ENCODE measurements at places on chromosomes 3 and 15. TPM values are rescaled to one million over a fixed set of nuclear protein-coding genes. Genes with fewer than 3 reads are reported as not detected.
A peak's percentile ranks its signal among the peaks of the same experiment; 100 is the strongest.

DNA sequence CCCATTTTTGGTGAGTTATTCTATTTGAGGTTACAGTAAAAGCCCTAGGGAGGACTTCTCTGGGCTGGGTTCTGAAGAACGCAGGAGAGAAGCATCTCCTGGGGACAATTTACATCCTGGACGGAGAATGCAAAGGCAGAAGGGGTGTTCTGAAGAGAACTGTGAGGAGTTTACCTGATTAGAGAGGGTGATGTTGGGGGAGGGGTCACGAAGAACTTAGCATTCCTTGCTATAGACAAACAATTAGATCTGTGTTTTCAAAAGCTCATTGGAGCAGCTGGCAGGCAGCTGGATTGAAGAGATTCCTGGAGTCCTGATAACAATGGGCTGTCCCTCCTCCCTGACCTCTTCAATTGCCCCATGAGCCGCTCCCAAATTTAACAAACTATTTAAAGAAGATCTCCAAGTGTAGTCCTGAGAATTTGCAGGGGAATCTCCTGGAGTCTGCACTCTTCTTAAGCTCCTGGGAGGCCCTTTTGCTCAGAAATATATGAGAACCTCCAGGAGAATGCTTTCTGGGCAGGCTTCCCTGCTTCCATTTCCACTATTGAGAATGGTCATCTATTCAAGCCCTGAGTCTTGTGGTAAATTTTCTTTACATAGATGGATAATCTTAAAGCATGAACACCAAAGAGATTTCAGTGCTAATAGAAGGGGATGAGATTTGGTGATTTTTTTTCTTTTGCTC lies 55.3 kb downstream of the ARHGAP31 start:
- no peak for DNase-seq

DNA sequence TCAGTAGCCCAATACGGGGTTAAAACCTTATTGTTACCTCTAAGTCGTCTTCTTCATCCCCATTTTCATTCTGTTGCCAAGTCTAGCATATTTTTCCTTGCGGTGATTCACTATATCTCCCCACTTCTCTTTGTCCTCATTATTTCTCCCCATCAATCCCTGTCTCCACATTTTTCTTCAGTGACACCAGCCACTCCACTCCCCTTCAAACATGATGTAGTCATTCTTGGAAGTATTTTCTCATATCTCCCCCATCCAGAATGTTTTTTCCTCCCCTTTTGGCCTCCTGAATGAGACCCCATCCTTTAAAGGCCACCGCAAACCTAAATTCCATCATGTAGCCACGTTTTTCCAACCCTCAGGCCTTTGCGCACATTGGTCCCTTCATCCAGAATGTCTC lies 105.9 kb downstream of the TOP2B start:
- no peak for DNase-seq

- DNase-seq, result no peak
Measured at GRCh38 chr15:89041507-89041906, 46.7 kb upstream of the ABHD2 start.

- DNase-seq, result no peak
Measured at GRCh38 chr15:100980410-100981046, 61.4 kb downstream of the LRRK1 start.

- DNase-seq, result no peak
Measured at GRCh38 chr15:70284438-70285214, 186.9 kb upstream of the TLE3 start.

GRCh38 chr3:15331606-15332404 lies 581 bp downstream of the SH3BP5 start:
- peak; percentile 38 for DNase-seq

DNA sequence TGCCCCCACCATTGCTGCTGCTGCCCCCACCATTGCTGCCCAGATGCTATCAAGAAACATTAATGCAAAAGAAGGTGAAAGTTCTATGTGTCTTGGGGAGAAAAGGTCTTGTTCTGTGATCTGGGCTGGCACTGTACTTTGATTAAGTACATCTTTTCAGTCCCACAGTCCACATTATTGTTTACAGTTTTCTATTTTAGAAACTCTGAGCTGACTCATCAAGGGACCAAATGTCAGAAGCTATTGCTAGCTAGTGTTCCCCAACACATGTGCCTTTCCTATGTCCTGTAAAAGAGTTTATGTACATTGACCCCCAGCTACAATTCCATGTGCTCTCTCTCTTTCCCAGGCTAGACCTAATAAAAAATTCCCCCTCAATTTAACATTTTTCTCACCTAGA lies 264.7 kb upstream of the NECTIN3 start:
- no peak for DNase-seq

- DNase-seq, result no peak
Measured at GRCh38 chr3:113241292-113242095, 30.1 kb downstream of the BOC start.

GRCh38 chr15:98276018-98276417 lies 315.5 kb downstream of the ARRDC4 start:
- DNase-seq, result no peak

DNA sequence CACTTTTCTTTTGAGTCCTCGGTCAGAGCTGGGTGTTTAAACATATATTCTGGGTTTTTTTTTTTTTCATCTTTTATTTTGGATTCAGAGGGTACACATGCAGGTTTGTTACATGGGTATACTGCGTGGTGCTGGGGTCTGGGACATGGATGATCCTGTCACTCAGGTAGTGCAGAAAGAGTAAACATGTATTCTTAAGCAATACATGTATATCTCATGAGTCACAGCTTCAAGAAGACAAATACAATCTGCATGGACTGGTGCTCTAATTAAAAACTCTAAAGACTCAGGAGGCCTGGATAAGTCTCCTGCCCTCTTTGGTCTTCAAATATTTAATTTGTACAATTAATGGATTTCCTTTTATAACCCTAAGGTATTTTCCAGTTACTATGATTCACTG lies 50.6 kb upstream of the PHLDB2 start:
- no peak for DNase-seq

- DNase-seq, result no peak
Measured at GRCh38 chr15:75359537-75360250, 8.7 kb downstream of the MAN2C1 start.

DNA sequence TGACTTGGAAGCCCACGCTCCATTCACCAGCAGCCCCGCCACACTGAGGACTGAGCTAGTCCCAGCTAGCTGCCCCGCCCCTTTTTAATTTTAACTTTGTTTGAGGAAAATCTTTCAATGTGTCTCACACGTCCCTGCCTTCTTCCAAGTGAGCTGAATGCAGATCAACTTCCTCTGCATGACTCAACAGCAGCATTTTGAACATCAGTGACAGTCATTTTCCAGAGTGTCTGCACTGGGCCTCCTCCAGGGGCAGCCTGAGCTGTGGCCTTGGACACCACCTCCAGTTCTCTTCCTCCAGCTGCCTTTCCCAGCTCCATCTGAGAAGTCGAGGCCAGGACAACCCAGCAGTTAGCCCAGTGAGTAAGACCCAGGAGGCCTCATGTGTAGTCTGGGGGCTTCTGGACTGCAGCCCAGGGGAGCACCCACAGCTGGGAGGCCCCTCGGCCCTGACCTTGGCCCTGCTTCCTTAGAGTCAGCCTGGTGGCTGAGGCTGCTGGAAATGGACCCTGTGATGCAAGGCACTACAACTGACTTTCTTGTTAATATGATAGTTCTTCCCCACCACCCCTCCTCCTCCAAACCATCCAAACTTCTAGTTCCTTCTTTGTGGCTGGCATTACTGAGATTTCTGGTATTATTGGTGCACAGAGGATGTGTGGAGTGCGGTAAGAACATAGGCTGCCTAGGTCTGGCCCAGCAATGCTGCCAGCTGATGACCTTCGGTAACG lies 21.4 kb upstream of the ESYT3 start:
- no peak for DNase-seq

- no peak for DNase-seq
Measured at GRCh38 chr3:188246905-188247304, 92.9 kb downstream of the LPP start.

DNA sequence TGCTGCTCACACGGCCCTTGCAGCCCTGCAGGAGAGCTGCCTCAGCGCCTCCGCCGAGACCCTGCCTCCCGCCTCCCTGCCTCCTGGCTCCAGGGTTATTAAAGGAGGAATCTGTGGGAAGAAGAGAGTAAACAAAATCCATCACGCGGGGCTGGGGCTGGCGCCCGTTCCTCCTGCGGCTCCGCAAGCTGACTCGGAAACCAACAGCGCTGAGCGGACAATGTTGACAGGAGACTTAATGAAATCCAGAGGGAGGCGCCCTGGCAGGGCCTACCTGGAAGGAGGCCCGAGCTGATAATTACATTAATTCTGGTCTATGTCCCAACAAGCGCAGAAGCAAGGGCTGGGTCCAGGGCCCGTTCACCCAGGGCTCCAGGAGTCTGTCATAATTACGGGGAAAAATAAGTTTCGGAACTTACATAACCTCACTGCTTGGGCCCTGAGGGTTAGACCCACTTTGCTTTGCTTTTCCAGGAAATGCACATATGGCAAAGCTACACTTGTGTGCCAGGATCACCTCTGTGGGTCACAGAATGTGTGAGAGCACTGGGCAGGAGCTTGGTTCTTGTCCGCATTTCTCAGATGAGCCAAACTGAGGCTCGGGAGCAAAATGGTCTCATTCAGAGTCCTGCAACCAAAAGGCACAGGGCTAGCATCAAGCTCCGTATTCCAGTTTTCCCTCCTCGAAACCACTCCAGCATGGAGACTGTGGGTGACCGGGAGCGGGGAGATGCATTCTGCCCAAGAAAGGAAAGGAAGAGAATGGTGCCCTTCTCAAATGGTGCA lies 43.8 kb upstream of the SLC6A6 start:
- no peak for DNase-seq

DNA sequence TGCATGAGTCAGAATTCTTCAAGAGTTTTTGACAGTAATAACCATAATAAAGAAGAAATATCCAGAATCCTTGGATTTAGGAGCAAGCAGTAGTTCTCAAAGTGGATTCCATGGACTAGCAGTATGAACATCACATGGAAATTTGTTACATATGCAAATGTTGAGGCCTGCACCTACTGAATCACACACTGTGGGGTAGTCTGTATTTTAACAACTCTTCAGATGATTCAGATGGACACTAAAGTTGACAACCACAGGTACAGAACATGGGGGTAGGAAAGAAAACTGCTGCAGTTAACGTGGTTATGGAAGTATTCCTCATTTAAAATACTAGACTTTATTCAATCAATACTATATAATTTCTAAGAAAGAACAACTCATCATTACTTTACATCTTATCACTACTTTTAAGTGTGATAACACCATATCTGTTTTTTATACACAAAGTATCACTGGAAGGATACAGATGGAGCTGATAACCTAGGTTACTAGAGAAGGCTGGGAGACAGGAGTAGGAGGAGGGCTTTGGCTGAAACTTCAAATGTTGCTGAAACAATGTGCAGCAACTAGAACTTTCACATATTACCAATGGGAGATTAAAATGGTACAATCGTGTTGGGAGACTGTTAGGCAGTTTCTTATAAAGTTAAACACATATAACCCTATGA lies 11.7 kb downstream of the NEDD4 start:
- DNase-seq, result no peak

- no peak for DNase-seq
Measured at GRCh38 chr15:68821841-68822381, 1.2 kb upstream of the ANP32A start.

GRCh38 chr3:135806317-135806716 lies 159.2 kb upstream of the PPP2R3A start:
- DNase-seq, result no peak

DNA sequence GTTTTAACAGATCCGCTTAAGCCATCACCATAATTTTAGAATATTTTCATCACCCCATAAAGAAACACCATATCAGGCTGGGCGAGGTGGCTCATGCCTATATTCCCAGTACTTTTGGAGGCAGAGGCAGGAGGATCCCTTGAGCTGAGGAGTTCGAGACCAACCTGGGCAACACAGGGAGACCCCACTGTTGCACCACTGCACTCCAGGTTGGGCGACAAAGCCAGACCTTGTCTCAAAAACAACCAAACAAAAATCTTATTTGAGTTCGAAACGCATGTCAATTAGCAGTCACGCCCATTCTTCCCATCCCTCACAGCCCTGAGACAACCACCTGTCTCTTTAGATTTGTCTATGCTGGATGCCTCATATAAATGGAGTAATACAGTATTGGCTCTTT lies 119.9 kb downstream of the KLF13 start:
- DNase-seq, result no peak

DNA sequence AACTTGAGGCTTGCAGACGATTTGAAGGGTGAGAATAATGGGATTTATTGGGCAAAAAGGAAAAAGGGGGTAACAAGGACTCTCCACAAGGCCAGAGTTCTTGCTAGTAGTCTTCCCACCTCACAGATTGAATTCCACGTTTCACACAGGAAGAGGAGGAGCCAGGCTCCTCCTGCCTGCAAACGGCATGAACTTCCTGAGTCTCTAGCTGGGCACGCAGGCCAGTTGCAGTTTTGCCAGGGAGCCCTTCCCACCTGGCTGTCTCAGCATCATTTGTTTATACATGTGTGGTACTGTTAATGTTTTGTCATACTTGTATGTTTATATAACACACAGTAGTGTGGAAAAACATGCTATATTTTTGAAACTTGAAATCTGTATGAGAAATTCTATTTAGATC lies 155.0 kb downstream of the NLGN1 start:
- DNase-seq, result no peak

DNA sequence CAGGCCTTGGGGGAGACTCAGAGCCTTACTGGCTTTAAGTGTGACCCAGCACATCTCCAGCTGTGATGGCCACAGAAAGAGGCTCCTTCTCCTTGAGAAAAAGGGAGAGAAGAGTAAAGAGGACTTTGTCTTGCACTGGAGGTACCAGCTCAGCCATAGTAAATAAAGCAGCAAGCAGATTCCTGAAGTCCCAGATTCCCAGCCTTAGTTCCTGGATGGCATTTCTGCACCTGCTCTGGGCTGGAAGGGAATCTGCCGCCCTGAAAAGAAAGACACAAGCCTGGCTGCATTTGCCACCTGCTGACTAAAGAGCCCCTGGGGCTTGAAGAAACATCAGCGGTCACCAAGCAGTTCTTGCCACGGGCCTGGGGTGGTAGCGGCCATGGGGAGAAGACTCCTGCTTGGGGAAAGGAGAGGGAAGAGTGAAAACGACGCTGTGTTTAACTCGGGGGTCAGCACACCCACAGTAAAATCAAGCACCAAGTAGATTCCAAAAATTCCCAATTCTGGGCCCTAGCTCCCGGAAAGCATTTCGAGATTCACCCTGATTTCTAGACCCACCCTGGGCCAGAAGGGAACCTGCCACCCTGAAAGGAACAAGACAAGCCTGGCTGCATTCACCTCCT lies 24.2 kb upstream of the TNK2 start:
- no peak for DNase-seq

DNA sequence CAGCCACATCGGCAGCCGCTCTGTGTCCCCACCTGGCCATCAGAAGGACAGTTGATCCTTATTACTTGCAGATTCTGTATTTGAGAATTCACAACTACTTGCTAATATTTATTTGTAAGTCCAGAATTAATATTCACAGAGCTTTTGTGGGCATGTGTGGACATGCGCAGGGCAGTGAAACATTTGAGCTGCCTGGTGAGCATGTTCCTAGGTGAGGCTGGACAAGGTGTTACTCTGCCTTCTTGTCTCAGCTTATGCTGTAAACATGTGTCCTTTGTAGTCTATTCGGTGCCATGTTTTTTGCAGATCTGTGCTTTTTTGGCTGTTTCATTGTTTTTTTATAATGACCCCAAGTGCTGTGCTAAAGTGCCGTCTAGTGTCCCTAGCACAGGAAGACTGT lies 15.6 kb downstream of the FAH start:
- no peak for DNase-seq

Gene NR1I2
- total RNA-seq, result 0.86 TPM

Gene LMAN1L
- total RNA-seq, result 0.57 TPM

Gene GCSAM
- total RNA-seq, result 15.1 TPM

Gene CHRNA7
- not detected for total RNA-seq

Gene SLC28A1
- not detected for total RNA-seq

Gene SHC4
- not detected for total RNA-seq

Gene PLSCR2
- 0.31 TPM for total RNA-seq

Gene TPRG1
- 5.3 TPM for total RNA-seq

Gene TMEM108
- not detected for total RNA-seq

Gene CNTN3
- total RNA-seq, result not detected

Gene UTS2B
- not detected for total RNA-seq

Gene TMC3
- total RNA-seq, result not detected
